CD4-positive, alpha-beta T cell treated with Interleukin-12 subunit alpha and Interleukin-12 subunit beta, for 1 hour (primary cell): ENCODE measurements at places on chromosomes 1 and 21.
A peak's percentile ranks its signal among the peaks of the same experiment; 100 is the strongest.

- no peak for DNase-seq
Observed at GRCh38 chr21:43021756-43022600, 47.6 kb downstream of the PKNOX1 start.

DNA sequence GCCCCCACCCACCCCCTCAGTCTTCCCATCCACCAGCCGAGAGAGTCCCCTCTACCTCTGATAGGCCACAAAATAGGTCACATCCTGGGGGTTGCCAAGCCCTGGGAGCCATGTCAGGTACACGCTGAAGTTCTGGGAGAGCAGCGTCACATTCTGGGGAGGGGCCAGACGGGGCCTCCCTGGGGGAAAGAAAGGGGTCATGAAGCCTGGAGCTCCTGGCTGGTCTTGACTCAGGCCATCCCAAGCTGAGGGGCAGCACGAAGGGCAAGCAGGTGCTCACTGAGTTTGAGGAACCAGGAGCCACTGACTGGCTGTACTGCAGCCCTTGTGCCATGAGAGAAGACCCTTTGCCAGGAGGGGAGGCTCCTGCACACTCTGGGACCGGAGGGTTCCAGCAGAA lies 6.4 kb downstream of the IFNLR1 start:
- no peak for DNase-seq

GRCh38 chr1:170306948-170307347 lies 161.2 kb downstream of the NTMT2 start:
- no peak for DNase-seq

DNA sequence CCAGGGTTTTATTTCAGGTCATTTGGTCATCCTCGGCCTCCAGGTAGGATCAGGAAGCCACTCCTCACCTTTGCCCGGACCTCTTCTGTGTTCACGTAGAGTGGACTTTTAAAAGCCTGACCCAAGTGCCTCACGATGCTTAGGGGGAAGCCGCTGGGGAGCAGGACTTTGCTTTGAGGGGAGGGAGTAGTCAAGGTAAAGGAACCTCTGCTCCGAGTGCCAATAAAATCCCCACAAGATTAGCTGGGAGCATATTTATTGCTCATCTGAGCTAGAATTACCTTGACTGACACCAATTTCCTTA lies 603 bp upstream of the DHRS3 start:
- no peak for DNase-seq

- DNase-seq = no peak
Observed at GRCh38 chr1:87121711-87122163, 206.9 kb upstream of the LMO4 start.

DNA sequence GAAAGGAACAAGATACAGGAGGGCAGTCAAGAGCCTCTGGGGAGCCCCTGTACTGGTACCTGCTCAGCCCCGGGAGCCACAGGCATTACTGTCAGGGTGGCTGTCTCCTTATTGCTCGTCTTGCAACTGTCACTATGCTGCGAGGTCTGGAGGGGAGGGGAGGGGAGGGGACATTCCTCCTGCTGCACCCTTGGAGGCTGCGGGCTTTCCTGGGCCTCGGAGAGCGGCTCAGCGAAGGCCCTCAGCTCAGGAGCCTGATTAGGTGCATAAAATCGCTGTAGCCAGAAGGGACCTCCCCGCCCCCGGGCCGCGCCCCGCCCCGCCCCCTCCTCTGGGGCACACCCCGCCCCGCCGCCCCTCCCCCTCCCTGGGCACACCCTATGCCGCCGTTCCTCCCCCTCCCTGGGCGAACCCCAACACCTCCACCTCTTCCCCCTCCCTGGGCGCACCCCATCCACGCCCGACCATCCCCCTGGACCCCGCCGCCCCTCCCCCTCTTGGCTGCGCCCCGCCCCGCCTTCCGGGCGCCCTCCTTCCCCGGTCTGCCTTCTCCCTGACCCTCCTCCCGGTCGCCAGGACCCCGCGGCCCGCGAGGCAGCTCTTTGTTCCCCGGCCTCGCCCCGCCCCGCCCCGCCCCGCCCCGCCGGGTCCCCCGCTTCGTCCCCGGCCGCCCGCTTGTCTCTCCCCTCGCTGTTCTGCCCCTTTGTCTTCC lies 35.5 kb downstream of the CACHD1 start:
- DNase-seq = peak; percentile 45

- DNase-seq = no peak
Observed at GRCh38 chr1:216325946-216326345, 97.3 kb downstream of the USH2A start.

DNA sequence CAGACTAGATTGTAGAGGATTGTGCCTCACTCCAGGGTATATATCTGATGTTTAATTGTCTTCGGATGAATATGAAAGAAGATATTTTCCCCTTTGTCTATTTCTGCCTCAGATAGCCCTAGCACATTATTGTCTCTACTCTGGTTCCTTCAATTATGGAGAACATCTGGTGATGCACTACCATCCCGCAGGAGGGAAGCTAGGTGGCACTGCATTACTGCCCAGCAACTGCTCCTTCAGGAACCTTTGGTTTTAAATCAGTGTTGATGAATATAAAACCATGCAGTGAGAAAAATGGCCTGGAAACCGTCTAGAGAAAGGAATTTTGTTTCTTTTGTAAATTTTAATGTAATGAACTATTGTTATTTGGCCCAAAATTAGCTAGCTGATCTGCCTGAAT lies 68.5 kb downstream of the GPR88 start:
- peak; percentile 13 for DNase-seq

- no peak for DNase-seq
Observed at GRCh38 chr1:117436513-117436912, 69.3 kb downstream of the MAN1A2 start.

GRCh38 chr1:8408151-8408839 lies 90.4 kb downstream of the SLC45A1 start:
- no peak for DNase-seq

GRCh38 chr1:66426239-66426853 lies 107.6 kb upstream of the SGIP1 start:
- no peak for DNase-seq

DNA sequence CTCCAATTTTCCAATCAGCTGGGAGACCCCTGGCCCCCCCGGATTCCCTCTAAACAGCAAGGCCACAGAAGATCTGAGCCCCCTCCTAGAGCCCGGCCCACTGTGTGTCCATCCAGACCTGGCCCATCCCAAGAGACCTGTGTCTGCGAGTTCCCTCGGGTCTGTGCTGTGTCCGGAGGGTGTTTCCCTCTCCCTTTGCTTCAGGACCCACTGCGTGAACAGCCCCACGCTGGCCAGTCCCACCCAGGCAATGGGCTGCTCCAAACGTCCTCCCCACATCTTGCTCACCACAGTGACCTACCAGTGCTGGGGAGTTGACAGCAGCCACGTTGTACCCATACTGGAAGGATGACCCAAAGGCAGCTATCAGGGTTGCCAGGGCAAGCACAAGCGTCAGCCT lies 11.6 kb downstream of the SLC2A5 start:
- DNase-seq = no peak

- DNase-seq = no peak
Observed at GRCh38 chr1:109443476-109443875, 17.2 kb upstream of the PSMA5 start.

DNA sequence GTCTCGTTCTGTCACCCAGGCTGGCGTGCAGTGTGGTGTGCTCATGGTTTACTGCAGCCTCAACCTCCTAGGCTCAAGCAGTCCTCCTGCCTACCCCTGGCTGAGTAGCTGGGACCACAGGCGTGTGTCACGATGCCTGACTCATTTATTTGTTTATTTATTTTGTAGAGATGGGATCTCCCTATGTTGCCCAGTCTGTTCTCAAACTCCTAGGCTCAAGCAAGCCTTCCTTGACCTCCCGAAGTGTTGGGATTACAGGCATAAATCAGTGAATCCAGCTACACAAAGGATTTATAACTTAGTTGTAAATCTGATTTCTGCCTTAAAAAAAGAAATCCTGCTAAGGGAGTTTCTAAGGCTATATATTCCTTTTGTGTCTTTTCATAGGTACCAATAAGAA lies 30.5 kb upstream of the ZNF496 start:
- DNase-seq = no peak

- DNase-seq = no peak
Observed at GRCh38 chr1:184838504-184838951, 83.9 kb upstream of the EDEM3 start.

DNA sequence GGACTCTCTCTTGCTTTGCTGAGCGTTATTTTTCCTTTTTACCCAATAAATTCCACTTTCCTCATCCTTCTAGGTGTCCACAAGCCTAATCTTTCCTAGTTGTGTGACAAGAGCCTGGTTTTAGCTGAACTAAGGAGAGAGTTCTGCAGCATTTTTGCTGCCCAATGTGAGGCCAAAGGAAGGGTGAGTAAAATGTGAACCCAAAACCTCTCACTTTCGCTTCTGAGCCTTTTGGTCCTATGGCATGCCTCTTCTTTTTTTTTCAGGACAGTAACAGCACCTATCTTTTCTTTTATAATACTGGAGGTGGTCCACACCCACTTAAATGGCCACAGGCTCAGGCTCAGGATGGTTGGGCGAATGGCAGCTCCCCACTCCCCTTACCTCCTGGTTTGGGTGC lies 111.1 kb downstream of the COP1 start:
- no peak for DNase-seq

GRCh38 chr1:40583980-40584379 lies 52.5 kb downstream of the ZNF684 start:
- no peak for DNase-seq

- no peak for DNase-seq
Observed at GRCh38 chr1:98184856-98185255, 264.0 kb upstream of the DPYD start.

- DNase-seq = no peak
Observed at GRCh38 chr1:171204296-171204695, 19.2 kb downstream of the FMO2 start.

GRCh38 chr1:184803180-184803492 lies 48.5 kb upstream of the EDEM3 start:
- no peak for DNase-seq

DNA sequence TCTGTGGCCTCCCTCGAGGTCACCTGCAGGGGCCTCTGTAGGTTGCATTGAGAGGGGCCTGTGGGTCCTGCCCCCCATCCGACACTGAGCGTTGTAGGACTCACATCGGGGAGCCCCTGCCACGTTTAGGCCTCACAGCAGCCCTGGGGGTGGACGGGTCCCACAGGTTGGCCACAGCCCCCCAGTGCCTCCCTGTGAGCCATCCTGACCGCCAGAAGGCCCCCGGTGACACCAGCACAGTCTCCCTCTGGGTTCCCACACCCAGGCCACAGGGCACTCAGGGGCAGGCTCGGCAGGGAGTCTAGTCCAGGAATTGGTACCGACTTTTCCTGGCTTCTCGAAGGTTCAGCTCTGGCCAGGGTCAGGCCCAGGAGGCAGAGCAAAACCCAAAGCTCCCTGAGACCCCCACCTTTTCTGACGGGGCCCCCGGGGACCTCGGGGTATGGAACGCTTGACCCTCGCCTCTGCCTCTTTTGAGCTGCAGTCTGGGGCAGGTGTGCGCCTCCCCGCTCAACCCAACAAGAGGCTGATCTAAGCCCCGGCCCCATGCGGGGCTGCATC lies 13.9 kb upstream of the POFUT2 start:
- no peak for DNase-seq

DNA sequence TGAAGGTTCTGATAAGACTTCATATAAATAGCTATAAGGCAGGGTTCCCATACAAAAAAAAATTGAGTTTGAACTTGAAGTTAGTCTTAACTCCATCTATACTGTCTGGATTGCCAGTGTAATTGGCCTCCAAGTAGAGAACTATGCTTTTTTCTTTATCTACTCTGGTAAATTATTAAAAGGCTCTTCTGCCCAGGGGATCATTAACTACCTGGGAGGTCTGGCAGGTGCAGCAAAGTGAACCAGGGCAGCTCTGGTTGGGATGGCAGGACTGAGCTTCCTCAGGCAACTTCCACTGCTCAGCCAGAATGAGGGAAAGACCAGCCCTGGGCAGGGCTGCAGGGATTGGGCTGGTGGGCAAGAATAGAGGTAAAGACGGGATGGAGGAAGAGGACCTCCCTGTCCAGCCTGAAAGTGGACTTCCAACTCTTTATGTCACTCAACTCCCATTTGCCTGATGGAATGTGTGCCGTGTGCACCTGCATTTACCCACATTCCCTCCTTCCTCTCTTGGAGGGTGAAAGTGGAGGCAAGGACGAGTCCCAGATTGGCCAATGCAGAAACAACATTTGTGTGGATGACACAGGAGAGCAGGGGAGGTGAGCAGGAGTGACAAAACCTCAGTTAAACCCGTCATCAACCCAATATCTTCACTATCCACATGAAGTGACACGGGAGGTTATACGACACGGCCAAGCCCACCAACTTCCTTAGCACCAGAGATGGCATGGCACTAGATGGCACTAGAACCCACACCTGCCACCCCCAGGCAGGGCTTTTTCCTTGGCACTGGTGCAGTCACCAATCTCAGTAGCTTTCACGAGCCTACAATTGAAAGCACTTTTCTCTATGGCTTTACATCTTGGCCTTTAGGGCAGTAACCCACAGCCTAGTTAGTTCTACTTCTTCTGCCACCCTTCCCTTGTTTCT lies 25.2 kb downstream of the CCN1 start:
- DNase-seq = no peak

- no peak for DNase-seq
Observed at GRCh38 chr1:112395256-112395820, 676 bp upstream of the CTTNBP2NL start.

DNA sequence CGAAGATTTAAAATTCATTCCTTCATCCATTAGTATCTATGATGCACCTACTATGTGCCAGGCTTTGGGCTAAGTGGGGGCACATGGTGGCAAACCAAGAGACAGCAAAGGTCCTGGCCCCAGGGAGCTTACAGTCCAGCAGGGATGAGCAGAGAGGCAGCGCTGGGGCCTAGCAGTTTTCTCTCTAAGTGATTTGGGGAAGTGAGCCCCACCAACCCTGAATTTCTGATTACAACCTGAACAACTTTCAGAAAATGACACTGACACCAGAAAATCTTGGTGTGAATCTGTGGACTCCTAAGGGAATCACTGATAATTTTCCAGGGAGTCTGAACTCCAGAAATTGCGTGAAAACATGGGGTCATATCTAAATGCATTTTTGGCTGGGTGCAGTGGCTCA lies 111.5 kb downstream of the CAPN8 start:
- no peak for DNase-seq

DNA sequence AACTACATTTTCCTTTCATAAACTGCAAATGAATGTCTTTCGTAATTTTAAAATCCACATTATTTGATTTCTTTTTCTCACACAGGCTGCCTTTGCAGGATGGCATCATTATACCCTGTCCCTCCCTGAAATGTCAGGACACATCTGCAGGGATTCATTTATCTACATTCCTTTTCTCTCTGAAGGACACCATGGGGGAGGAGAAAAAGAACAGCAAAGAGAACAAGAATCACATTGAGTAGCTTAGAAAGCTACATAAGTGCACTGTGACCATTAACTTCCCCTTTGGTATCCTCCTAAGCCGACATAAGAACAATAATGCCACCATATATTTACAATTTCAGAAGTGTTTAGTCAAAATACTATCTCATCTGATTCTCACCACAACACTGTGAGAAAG lies 129.5 kb downstream of the PIGK start:
- DNase-seq = no peak

DNA sequence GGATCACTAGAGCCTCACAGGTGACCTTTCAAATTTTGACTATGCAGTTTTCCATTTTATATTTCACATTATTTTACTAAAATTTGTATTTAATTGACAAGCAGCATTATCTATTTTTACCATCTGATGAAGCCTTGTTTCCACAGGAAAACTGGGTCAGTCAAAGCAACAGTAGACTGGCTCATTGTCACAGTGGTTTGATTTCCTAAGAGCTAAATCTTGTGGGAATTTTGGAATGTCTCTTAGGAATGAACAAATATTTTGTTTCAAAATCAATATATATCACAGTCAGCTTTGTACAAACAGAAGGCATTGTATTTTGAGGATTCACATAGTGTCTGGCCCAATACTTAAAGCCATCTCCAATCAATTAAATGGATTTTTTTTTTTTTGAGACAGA lies 152.6 kb upstream of the RNPC3 start:
- DNase-seq = no peak
